ENCODE measurements at places on chromosomes 2 and 18.

DNA sequence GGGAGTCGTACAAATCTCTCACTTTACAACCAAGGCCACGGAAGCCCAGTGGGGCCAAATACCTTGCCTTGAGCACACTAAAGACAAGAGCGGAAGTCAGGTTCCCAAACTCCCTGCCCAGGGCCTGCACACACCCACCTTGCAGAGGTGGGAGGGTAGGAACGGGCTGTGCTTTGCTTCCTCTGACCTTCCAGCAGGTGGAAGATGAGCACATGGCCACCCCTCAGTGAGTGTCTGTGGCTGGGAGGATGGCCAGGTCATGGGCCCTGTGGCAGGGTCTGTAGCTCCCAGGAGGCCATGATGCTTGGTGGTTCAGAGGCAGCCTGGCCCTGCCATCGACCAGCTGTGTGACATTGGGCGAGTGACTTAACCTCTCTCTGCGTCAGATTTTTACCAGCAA is 218.2 kb downstream of the ZBTB7C start:
- DNase-seq = no peak

DNA sequence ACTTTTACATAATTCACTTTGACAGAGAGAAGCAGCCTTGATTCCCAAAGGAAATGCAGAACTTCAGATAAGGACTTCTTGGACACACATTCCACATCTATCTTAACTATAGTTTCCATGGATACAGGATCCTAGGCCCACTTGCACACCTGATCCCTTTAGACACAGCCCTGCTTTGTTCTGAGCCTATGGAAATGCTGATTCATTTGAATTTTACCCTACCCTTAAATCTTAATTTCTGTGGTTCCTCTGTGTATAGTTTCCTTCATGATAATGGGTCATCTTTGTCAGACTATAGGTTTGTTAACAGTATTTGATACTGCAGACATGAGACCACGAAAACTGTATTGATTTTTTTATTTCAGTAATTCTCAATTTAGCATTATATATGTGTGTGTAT is 77.4 kb downstream of the ACTR3 start:
- DNase-seq = no peak

- no peak for DNase-seq
Observed at GRCh38 chr2:101241158-101241557, 11.5 kb upstream of the CNOT11 start.

DNA sequence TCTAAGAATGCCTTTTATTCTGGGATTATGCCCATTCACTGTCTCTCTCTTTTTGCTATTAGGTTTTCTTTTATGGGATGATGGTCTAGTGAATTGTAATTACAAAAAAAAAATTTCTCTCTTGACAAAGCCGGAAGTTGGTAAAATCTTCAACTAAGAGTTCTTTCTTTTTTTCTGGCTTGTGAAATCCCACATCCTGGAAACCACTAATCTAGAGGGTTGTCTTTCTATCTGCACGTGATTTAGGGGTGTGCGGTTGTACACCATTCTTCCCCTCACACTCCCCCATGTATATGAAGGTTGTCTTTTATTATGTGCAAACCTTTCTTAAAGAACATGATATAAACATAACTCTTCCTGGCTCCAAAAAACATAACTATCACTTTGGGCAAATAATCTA is 52.0 kb downstream of the GATA6 start:
- DNase-seq = no peak

GRCh38 chr2:45018023-45018422 is 8.8 kb upstream of the SIX2 start:
- DNase-seq = no peak

DNA sequence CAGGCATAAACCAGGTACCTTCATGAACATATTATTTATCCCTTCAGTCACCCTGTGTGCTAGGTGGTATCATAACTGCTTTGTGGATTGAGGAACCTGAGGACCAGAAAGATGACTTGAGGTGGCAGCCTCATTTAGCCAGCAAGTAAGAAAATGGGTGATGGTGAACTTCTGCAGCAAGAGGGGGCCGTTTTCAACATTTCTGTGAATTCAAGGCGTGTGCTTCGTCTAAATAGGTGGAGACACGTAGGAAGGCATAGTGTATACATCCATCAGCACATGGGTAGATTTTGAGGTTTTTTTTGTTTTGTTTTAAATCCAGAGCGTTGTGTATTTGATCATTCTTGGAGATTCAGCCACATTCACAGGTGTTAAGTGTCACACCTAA is 118.7 kb downstream of the SPTBN1 start:
- no peak for DNase-seq

- no peak for DNase-seq
Observed at GRCh38 chr2:129293326-129293725, 686.1 kb upstream of the RAB6C start.

DNA sequence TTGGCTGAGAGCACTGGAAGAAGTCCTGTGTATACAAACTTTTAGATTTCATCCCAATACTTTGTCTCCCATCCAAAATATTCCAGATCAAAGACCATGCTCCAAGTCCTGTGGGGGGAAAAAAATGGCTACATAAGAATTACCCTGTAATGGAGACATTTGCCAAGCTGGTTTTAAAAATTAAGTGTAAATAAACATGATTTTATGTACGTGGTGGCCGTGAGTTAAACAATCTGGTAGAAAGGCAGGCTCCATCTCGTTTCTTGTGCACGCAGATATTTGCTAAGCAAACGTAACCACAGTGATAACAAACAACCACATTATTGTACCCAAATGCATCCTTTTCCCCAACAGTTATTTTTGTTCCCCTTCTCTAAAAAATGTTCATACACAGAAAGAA is 176.4 kb downstream of the ZNF516 start:
- DNase-seq = no peak

GRCh38 chr2:18804536-18804935 is 215.2 kb upstream of the NT5C1B start:
- no peak for DNase-seq

- no peak for DNase-seq
Observed at GRCh38 chr2:19021100-19021476, 337.3 kb downstream of the OSR1 start.

DNA sequence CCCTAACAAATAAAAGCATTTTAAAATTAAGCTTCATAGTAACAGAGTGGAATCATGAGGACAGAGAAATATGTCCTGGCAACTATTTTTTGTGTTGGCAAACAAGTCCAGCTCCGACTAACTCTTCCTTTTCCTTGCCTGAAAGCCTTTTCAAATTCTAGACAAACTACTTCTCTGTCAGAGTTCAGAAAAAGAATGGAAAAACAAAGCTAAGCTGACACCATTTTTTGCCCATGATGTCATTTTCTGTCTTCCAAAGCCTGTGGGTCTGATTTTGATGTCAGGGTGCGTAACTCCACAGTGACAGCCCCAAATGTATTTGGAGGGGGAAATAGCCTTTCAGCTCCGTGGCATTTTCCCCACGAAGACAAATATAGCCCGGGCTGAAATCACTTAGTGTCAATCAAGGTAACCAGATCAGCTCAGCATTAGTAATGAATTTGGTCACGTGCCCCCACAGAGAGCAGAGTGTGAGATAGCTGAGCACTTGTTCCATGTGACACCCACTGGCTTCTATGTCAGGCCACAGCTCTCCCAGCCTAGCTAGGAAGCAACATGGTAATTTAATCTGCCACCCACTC is 233.0 kb upstream of the SIX2 start:
- no peak for DNase-seq

GRCh38 chr2:174606336-174606735 is 8.7 kb upstream of the WIPF1 start:
- no peak for DNase-seq

DNA sequence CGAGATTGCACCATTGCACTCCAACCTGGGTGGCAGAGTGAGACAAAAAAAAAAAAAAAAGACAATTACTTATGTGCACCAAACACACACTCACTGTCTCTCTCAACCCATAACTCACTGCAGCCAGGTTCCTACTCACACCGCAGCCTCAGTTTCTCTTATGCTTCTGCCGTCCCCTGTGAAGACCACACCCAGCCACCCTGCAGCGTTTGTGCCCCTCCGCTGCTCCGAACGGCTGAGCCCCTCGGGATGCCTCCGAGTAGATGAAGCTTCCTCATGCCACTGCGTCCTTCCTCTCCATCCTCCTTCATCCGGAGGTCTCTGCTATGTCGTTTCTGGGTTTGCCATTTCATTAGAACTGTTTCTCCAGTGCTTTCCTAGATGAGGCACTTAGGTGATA is 160.1 kb downstream of the TWIST2 start:
- DNase-seq = no peak

Measured in stimulated activated CD4-positive, alpha-beta T cell treated with anti-CD3 and anti-CD28 coated beads, Interleukin-1b, Interleukin-23, amount 100 ng/mL, for 24 hours (primary cell).